ENCODE measurements at places on chromosomes 5 and 9.

GRCh38 chr5:33037076-33037475 lies 326.0 kb downstream of the NPR3 start:
- no peaks in the 10 kb centered on the region for H3K27me3 ChIP-seq
- H3K4me3 ChIP-seq, result no peak overlapping the region
- DNase-seq, result no peak
- H3K27ac ChIP-seq, result no peak overlapping the region
- H3K4me1 ChIP-seq, result no peaks in the 10 kb centered on the region

GRCh38 chr5:33524476-33524875 lies 83.7 kb downstream of the TARS1 start:
- no peak for DNase-seq
- H3K27me3 ChIP-seq, result no peaks in the 10 kb centered on the region
- H3K36me3 ChIP-seq, result no peaks in the 10 kb centered on the region
- H3K4me1 ChIP-seq, result no peaks in the 10 kb centered on the region
- no peak overlapping the region for H3K27ac ChIP-seq

DNA sequence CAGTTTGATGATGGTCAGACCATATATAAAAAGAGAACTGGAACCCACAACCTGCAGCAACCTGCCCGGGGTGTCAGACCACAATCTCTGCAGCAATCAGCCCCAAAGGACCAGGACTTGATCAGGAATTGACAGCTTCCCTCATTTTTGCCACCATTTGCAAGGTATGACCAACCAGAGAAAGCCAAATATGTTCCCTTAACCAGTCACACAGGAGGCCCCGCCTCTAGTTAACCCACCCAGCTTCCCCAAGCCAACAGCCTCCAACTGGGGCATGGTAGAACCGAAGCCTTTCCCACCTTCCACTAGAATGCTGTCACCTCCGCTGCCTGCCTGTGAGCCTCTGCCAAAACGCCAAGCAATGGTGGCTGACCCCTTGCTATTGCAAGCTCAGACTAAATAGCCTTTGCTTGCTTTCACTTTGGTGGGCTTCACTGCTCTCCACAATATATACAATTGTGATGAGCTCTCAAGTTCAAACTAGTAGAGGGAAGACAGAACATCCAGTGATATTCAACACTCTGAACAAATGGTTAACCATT lies 86.3 kb downstream of the AK8 start:
- H3K27me3 ChIP-seq, result peaks cover 81% of the 10 kb centered on the region
- no peak overlapping the region for H3K4me3 ChIP-seq
- no peak overlapping the region for H3K27ac ChIP-seq
- DNase-seq, result no peak
- no peaks in the 10 kb centered on the region for H3K4me1 ChIP-seq

GRCh38 chr9:124697326-124698200 lies 73.5 kb downstream of the NR6A1 start:
- H3K4me3 ChIP-seq, result no peak overlapping the region
- no peaks in the 10 kb centered on the region for H3K36me3 ChIP-seq
- DNase-seq, result no peak
- H3K27me3 ChIP-seq, result no peaks in the 10 kb centered on the region
- H3K27ac ChIP-seq, result no peak overlapping the region
- H3K4me1 ChIP-seq, result no peaks in the 10 kb centered on the region

DNA sequence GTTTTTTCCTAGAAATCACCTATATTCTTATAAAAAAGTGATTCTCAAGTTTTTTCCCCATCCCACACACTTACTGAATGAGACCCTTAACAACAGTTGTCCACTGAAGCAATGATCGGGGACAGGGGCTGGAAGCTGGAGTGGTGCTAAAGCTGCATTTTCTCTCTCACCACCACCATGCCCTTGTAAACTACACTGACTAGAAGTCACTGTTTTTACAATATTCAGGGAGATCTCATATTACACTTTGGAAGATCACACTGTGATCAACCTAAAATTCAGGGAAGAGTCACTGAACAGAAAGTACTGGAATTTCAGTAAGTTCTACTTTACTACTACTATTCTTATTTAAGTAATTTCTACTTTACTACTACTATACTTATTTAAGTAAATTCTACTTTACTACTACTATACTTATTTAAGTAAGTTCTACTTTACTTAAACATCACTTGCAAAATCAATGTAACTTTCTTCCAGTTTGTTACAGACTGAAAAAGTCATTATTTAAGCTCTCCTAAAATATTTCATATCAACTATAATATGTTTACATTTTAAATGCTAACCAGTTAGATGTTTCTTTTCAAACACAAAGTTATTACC lies 164.3 kb downstream of the AGTPBP1 start:
- H3K4me1 ChIP-seq, result no peaks in the 10 kb centered on the region
- no peaks in the 10 kb centered on the region for H3K36me3 ChIP-seq
- no peaks in the 10 kb centered on the region for H3K27me3 ChIP-seq
- no peak for DNase-seq
- no peak overlapping the region for H3K27ac ChIP-seq
- no peak overlapping the region for H3K4me3 ChIP-seq

DNA sequence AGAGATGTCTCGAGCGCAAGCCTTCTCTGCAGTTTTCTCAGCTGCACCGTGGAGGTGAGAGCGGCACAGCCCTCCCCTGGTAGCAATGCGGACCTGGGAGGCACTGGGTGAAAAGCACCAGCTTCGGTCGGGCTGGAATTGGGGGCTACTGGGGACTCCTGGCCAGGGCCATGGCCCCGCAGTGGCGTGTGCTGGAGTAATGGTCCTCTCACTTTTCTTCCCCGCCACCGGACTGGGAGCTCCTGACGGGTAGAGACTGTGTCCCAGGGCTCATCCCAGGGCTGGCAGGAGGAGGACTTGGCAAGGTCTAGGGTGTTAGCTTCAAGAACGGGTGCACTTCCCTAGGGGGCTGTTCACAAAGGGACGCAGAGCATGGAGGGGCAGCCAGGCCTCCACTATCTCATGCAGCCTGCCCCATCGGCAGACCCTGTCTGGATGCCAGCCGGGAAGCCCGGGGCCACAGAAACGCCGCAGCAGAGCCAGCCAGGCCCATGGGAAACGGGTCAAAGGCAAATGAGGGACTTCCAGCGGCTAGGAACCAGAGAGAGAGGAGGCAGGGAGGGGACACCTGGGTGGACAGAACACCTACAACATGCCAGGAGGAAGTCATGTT lies 92.6 kb upstream of the MVB12B start:
- no peak for DNase-seq
- H3K4me1 ChIP-seq, result no peaks in the 10 kb centered on the region
- H3K4me3 ChIP-seq, result no peak overlapping the region
- H3K27ac ChIP-seq, result no peak overlapping the region

DNA sequence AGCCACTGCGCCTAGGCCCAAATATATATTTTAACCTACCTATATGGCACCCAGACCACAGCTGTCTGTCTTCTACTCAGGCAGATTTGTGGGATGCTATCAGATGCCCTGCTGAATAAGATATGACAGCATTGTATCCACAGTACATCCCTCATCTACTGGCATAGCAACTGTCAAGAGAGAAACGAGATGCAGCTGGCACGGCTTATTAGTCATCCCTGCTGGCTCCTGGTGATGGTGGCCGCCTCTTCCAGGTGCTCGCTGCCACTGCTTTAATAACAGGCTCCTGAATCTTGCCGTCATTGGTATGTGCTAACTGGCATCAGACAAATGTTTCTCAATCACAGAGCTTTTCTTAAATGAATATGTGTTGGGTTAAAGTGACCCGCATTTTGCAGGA lies 34.0 kb downstream of the B4GALT1 start:
- no peaks in the 10 kb centered on the region for H3K27me3 ChIP-seq
- no peak for DNase-seq
- H3K4me3 ChIP-seq, result no peak overlapping the region
- H3K36me3 ChIP-seq, result 0 out of 2 replicates have a peak, but pooled peaks cover 3% of the 10 kb centered on the region

GRCh38 chr5:35220967-35221366 lies 9.3 kb downstream of the PRLR start:
- DNase-seq, result no peak
- no peak overlapping the region for H3K4me3 ChIP-seq
- H3K27ac ChIP-seq, result no peak overlapping the region
- no peaks in the 10 kb centered on the region for H3K36me3 ChIP-seq
- no peaks in the 10 kb centered on the region for H3K27me3 ChIP-seq
